DMS53 (cell line): ENCODE measurements at places on chromosomes 5 and 9.
A peak's percentile ranks its signal among the peaks of the same experiment; 100 is the strongest.

DNA sequence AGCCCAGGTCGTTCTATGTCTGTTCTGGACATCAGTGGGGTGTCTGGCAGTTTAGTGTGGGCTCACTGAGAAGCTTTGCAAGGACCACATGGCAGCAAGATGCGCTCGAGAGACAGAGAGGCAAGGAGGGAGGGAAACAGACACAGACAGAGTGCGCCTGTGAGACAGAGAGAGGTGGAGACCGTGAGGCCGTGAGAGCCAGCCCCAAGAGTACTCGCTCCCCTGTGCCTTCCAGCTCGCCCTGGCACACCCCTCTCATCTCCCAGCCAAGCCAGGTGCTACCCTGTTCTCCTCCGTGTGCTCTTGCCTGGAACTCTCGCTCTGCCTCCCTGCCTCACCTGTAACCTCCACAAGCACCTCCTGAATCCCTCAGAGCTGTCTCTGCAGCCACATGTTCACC, 106.8 kb downstream of the EHMT1 start:
- DNase-seq: no peak

- no peak for DNase-seq
Measured at GRCh38 chr5:154333016-154333415, 112.8 kb upstream of the SAP30L start.

DNA sequence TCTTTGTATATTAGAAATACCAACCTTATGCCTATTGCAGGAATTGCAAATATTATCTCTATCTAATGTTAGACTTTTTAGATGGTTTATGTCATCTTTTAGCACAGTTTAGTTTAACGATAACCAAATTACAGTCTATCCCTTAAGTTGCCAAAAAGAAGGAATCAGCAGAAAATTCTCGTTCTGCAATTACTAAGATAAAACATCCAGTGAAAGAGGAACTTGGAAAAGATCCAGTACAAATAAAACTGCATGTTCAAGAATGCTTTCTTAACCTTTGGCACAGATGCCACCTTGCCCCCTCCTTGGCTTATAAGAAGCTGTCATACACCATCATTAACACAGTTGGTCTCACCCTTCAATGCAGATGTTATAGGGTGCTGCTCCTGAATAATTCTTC, 124.0 kb downstream of the SEMA5A start:
- DNase-seq: no peak

DNA sequence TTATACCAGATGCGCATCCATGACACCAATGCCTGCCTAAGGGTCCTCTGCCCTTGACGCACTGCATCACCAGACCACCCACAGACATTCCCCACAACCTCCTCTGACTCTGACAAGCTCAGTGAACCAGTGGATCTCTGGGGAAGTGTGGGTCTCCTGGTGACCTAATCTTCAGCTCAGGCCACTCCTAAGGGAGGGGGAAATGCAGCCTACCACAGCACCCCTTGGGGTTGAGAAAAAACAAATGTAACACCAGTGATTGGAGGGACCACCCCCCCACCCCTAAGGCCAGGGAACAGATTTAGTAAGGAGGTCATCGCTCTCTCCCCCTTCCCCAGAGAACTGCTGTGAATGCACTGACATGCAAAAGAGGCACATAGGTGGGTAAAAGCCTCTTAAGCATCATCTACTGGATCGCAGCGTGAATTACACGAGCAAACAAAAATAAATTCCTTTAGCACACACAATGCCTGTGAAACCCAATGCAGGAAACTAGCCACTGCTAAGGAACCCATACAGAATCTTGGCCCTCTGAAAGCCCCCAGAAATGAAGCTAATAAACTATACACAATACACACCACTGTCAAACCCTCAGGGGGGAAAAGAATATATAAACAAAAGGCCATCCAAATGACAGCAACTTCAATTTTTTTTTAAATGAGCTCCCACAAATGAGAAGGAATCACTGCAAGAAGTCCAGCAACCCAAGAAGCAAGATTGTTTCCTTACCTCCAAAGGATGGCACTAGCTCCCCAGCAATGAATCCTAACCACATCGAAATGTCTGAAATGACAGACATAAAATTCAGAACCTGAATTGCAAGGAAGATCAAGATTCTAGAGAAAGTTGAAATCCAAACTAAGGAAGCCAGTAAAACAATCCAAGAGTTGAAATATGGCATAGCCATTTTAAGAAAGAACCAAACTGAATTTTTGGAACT, 513.7 kb upstream of the PTGER4 start:
- DNase-seq: no peak

- no peak for DNase-seq
Measured at GRCh38 chr5:116487045-116487444, 87.6 kb downstream of the SEMA6A start.

- DNase-seq: peak; percentile 66
Measured at GRCh38 chr5:42894057-42894456, 82.4 kb upstream of the SELENOP start.

DNA sequence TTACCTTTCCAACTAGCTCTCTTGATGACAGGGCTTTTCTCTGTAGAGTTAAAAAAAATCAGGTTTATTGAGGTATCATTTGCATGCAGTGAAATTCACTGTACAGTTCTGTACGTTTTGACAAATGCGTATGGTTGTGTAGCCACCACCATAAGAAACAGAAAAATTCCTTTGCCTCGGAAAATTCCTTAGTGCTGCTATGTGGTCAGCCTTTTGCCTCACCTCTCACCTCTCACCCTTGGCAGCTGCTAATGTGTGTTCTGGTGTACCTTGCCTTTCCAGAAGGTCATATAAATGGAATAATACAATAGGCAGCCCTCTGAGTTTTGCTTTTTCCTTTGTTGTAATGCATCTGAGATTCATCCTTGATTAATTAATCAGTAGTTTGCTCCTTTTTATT, 28.4 kb downstream of the PCSK5 start:
- DNase-seq: no peak

- DNase-seq: no peak
Measured at GRCh38 chr5:181044662-181045305, 4.7 kb downstream of the BTNL9 start.

DNA sequence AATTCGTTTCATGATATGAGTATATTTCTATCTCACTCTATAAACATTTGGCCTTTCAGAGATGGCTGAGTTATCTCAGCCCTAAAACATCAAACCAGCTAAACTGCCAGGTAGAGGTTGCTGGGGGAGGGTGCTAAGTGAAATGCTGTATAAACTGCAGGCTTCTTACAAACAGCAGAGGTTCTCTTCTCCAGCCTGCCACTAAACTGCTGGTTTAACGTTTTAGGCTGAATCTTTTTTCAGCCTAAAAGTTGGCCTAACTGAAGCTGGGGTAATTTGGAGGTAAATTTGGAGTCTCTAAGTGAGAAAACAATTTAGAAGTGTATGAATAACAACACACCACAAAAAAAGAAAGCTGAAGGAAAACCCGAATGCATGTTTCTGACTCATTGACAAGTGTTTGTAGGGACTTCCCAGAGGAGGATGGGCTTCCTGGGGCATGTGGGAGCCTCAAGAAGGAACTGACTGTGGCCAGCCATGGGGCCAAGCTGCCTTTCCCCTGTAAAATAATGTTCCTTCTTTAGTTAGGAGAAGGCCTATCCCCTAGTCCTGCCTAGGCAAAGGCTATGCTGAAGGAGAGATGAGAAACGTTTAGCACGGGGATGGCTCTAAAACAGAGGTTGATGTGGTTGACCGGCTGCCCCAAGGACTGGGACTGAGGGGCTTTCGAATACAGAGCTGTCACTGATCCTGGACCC, 44.3 kb downstream of the SLC28A3 start:
- DNase-seq: peak; percentile 15

DNA sequence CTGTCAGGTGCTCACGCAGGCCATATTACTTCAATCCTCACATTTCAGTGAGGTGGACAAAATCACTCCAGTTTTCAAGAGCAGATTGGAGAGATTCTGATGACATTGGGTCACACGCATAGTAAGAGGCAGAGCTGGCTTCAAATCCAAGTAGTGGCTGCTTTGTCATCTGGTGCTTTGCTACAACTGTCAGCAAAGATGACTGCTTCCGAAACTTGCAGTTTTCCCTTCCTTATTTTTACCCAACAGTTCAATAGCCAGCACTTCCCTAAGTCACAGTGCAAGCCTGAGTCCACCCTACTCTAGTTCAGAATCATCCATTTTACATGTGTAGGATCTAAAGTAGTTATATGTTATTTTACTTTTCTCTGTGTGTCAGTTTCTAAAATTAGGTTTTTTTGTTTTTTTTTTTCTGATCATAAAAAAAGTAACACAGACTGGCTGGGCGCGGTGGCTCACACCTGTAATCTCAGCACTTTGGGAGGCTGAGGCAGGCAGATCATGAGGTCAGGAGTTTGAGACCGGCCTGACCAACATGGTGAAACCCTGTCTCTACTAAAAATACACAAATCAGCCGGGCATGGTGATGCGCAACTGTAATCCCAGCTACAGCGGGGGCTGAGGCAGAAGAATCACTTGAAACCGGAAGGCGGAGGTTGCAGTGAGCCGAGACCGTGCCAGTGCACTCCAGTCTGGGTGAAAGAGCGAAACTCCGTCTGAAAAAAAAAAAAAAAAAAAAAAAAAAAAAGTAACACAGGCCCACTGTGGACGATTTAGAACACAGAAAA, 49.6 kb downstream of the ANKDD1B start:
- no peak for DNase-seq

- no peak for DNase-seq
Measured at GRCh38 chr5:15550502-15551112, 50.6 kb downstream of the FBXL7 start.

DNA sequence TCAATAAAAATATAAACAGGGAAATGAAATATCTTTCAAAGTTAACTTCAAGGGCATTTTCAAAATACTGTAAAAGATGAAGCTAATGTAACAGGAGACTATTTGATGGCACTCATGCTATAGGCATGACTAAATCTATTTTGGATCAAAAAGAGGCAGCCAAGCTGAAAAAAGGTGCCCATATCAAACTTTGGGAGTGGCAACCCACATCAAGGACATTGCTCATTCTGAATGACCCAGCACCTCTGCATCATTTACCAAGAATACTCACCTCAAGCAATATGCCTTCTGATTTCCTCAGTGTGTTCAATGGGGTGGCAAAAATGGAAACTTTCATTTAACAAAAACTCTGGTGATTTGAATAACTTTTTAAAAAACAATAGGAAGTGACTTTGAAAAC, 853.3 kb downstream of the TLE1 start:
- DNase-seq: no peak

GRCh38 chr5:156421798-156422197, 94.8 kb downstream of the SGCD start:
- DNase-seq: no peak

DNA sequence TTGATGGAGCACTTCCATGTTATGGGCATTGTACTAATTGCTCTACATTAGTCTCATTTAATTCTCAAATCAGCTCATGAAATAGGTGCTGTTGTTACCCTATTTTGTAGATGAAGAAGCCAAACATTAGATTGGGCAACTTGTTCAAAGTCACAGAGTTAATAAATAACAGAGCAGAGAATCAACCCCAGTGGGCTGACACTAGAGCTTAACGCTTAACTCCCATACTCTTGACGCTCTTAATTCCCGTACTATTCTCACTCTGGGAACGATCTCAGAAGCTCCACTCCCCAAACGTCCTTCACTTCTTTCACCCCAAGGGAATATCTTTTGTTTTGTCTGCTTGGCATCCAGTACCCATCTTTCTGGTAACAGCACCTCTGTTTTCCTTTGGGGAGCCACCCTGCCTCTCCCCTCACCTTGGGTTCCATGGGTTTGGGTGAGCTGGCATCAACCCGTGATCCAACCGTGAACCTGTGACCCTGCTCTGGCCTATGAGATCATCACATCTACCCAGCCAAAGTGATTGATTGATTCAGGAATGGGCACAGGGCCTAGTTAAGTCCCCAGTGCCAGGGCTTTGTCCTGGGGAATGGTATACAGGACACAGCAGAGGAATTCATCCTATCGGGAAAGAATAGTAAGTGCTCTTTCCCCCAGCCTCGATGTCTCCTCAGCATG, 169.2 kb downstream of the NR3C1 start:
- no peak for DNase-seq

GRCh38 chr5:149415066-149415967, 36.2 kb upstream of the IL17B start:
- no peak for DNase-seq

DNA sequence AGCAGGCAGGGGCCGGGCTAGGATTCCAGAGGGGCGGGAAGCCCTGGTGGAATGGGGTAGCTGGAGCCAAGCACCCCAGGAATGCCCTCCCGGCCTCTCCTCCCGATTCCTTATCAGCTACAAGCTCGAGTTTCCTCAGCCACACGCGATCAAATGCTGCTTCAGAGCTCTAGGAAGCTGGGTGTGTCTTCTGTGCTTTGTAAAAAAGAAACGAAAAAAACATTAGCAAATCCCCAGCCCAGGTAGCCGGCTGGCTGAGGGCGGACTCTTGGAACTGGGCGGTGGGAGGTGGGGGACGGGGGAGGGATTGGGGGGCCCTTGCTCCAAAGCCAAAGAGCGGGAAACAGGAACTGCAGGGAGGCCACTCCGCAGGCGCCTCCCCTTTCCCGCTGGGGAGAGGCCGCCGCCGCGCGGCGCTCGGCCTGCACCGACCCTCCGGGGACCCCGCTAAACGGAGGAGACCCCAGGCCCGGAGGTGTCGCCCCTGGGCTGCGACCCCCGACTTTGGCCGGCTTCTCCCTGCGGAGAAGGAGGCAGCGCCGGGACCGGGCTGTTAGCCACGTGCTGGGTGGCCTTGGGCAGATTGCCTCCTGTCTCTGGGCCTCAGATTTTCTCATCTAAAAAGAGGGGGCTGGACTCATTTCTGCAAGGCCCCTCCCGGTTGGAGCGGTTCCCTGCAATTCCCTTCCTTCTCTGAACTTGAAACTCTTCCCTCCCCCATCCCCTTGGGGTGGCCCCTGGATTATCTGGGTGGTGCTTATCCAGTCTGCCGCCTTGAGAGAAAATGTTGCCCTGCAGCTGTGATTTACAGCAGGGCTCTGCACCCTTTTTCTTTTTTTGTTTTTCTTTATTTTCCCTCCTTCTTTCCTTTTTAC, 40.9 kb upstream of the FABP6 start:
- DNase-seq: peak; percentile 75

DNA sequence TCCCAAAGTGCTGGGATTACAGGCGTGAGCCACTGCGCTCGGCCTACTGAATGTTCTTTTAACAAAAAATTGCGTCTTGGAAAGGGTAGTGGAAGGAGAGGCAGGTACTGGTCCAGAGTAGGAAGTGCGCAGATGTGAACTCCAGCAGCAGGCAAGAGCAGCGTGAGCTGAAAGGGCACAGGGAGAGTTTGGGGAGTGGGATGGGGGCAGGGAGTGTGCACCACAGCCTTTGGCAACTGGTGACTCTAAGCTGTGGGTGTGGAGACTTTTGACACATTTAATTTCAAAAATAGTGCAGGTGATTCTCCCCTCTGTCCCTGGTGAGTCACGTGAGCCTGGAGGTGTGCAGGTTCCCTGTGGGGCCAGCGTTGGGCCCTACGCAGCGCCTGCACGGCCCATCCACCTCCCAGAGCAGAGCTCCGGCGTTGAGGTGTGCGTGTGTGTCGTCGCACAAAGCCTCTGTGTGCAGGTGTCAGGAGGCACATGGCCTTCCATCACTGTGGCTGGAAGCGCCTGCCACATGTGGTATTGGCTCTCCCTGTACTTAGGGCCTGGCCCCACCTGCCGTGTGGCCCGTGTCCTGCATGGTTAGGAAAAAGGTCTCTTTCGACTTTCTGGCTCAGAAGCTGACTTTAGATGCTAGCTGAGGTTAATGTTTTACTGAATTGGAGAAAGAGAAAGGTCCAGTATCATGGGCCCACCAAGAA, 11.5 kb downstream of the SQSTM1 start:
- no peak for DNase-seq

- DNase-seq: peak; percentile 62
Measured at GRCh38 chr9:4297786-4298254, 2.0 kb downstream of the GLIS3 start.

GRCh38 chr5:170161069-170161468, 55.4 kb downstream of the FOXI1 start:
- no peak for DNase-seq

- DNase-seq: no peak
Measured at GRCh38 chr5:56475689-56476486, 242.8 kb upstream of the ANKRD55 start.
